T-helper 17 cell (primary cell): ENCODE measurements at places on chromosomes 16 and 17.

DNA sequence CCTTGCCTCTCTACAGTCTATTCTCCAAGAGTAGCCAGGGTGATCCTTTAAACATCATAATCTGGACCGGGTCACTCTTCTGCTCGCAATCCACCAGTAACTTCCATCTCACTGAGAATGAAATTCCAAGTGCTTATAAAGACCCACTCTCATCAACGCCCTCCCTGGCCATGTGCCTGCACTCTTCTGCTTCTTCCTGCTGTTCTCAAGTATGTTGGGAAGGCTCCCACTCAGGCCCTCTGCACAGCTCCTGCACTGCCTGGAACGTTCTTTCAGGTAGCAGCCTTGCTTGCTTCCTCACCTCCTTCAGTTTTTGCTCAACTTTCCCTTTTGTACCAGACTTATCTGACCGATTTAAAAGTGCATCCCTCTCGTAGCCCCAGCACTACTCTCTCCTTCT lies 44.4 kb downstream of the BRD7 start:
- DNase-seq: no peak

DNA sequence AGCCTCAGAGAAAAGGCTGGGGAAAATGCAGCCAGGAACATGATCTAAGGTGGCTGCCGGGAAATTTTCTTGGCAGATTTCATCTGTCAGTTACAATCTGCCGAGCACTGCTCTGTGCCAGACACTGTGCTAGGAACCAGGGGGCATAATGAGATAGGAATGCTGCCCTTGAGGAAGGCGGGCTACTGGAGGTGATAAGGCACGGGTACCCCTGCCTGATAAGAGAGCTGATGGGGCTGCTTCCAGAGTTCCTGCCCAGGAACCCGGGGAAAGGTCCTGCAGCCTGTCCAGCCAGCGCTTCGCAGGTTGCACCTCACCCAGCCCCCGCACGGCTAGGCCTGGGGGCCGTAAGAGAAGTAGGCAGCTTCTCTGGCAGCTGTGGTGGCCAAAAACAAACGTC lies 3.1 kb downstream of the SCNN1G start:
- DNase-seq: no peak

DNA sequence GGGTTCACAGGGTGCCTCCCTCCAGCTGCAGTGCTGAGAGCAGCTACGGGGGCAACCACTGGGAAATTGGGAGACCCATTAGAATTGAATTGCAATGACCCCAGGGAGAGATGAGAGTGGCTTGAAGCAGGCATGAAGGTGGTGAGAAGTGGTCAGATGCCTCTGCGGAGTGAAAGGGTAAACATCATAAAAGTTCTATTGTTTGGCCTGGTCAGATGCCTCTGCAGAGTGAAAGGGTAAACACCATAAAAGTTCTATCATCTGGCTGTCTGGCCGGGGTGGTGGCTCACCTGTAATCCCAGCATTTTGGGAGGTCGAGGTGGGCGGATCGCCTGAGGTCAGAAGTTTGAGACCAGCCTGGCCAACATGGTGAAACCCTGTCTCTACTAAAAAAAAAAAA lies 53.5 kb downstream of the TNFRSF13B start:
- no peak for DNase-seq

DNA sequence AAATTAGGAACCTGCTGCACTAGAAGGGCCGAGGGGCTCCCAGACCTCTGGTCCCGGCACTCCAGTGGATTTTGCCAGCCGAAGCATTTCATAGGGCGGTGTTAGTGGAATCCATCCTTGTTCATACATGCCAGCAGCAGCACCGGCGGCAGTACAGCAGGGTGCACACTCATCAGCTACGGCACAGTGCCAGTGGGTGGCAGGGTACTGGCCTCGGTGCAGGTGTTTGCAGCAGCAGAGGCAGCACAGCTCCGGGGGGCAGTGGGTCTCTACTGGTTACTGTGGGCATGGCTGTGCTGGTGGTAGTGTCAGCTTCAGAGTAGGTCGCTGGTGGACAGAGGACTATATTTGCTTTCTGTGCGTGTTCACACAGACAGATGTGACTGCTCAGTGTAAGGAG lies 985.7 kb downstream of the CDH8 start:
- DNase-seq: no peak

DNA sequence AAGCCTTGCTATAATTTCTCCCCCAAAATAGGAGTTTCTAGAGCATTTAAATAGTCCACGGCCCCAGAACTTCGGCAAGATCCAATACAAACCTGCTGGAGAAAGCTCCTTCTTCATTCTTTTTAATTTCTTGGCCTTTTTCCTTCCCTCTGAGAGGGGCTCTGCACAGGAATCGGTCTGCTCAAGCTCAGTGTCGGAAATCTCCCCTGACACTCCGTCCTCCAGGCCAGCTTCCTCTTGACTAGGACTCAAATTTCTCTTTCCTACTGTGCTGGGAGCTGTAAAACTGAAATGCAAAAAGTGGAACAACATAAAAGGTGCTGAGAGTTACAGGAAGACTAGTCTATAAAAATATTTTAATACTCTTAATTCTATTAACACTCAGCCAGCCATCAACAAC lies 183.3 kb downstream of the PARN start:
- no peak for DNase-seq

DNA sequence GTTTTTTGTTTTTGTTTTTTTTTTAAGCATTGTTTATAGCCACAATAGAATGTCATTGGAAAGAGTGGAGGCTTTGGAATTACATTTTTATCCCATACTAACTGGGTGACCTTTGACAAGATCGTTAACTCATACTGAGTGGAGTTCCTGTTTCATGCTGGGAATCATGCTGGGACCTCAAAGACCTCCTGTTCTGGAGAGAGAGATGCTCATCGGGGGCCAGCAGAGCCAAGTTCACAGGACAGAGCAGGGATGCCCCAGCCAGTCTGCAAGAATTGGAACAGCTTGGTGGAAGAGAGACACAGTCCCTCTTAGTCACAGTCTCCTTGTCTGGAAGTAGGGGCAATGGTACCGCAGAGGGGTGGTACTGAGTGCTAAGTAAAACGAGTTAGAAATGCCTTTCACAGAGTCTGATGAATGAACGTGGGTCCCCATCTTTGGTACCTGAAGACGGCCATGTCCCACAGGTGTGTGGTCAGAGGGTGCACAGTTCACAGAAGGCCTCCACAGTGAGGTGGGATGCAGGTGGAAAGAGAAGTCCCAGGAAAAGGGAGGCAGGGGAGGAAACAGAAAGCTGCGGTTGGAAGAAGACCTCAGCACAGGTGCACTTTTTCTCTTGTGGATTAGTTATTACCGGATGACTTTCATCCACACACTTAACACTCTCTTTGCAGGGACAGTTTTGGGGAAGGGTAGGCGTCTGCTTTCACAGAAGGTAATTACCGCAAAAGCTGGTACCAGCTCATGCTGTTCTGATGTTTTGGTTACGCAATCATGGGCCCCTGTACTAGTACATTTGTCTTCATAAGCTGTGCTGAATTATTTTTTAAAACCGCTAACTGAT lies 147.8 kb downstream of the PRKCA start:
- DNase-seq: no peak

GRCh38 chr16:80583466-80583865 lies 42.7 kb downstream of the DYNLRB2 start:
- no peak for DNase-seq

- no peak for DNase-seq
Measured at GRCh38 chr17:79420318-79421243, 190.3 kb downstream of the RBFOX3 start.

DNA sequence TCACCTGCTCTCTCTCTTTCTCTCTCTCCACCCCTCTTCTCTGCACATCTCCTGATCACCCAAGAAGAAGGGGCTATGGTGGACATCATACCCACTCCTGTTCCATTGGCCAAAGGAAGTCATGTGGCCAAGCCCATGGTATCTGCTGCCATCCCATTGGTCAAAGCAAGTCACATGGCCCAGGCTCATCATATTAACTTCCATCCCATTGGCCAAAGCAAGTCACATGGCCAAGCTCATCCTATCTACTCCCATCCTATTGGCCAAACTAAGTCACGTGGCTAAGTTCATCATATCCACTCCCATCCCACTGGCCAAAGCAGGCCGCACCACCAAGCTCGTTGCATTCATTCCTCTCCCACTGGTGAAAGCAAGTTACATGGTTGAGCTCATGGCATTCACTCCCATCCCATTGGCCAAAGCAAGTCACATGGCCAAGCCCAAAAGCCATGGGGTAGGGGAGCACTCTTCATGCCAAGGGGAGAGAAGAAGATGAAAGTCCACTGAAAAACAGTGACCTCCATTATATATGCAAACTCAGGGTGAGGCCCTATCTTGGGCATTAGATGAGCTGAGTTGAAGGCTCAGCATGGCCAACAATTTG lies 29.2 kb downstream of the SNX20 start:
- DNase-seq: no peak

- DNase-seq: no peak
Measured at GRCh38 chr17:13003454-13003851, 14.4 kb downstream of the ELAC2 start.

DNA sequence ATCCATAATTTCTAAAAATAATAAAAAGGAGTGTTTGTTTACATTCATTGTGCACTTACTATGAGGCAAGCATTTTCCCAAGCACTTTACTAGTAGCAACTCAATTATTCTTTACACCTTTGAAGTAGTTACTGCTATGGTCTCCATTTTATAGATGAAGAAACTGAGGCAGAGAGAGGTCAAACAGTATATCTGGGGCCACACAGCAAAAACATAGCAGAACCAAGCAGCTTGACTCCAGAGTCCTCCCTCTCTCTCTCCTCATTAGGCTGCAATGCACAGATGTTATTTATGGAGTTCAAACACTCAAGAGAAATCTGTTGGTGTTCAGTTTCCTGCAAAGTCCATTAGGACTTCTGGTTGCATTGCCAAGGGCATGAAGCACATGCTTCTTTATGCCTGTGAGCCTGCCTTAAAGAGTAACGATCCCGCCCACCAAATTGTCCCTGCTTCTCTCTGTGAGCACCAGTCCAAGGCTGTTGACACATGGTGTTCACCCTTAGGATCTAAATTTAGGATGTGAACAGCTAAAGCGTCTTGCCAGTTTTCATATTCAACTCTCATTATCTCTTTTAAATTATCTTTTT lies 44.0 kb downstream of the GPRC5B start:
- DNase-seq: no peak

- peak; percentile 8 for DNase-seq
Measured at GRCh38 chr17:82372249-82373071, 895 bp downstream of the UTS2R start.

GRCh38 chr17:81457917-81458555 lies 54.6 kb downstream of the ACTG1 start:
- no peak for DNase-seq

- no peak for DNase-seq
Measured at GRCh38 chr17:77555741-77556291, 402.7 kb upstream of the TNRC6C start.

- no peak for DNase-seq
Measured at GRCh38 chr16:9384141-9384540, 292.7 kb downstream of the HAPSTR1 start.

GRCh38 chr17:76090517-76091129 lies 11.6 kb downstream of the ZACN start:
- DNase-seq: no peak

DNA sequence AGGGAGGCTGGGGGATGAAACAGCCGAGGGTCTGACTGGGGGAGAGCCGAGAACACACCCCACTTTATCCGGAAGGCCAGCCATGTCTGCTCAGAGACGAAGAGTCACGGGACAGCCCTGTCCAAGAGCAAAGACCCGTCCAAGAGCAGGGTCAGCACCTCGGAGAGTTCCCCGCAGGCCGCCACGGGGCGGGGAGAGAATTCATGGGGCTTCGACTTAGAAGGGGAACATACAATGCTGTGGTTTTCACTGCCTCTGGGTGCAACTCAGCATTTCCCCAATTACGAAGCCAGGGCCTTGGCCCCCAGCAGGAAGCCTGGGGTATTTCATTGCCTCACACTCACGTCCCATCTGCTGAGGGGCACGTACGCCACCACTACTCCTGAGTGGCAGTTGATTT lies 59.3 kb downstream of the JPH3 start:
- DNase-seq: no peak

DNA sequence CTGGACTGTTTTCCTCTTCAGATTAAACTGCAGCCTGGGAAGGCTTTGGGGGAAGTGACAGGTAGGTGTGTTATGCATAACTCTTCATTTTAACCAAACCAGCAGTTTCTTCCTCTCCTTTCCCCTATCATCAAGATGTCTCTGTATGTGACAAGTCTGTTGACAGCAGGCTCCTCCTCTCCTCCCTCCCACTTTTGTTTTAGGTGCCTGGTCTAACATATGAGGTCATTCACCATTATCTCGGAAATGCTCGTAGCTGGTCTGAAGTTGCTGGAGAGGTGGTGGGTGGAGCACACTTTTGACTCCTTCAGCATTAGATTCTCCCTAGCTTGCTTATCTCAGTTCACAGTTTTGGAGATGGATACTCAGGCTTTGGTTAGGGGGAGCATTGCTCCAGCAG lies 571.0 kb upstream of the EEF2KMT start:
- no peak for DNase-seq

- no peak for DNase-seq
Measured at GRCh38 chr16:74743668-74744299, 30.8 kb downstream of the FA2H start.

- DNase-seq: no peak
Measured at GRCh38 chr17:56510554-56511342, 82.8 kb upstream of the NOG start.

DNA sequence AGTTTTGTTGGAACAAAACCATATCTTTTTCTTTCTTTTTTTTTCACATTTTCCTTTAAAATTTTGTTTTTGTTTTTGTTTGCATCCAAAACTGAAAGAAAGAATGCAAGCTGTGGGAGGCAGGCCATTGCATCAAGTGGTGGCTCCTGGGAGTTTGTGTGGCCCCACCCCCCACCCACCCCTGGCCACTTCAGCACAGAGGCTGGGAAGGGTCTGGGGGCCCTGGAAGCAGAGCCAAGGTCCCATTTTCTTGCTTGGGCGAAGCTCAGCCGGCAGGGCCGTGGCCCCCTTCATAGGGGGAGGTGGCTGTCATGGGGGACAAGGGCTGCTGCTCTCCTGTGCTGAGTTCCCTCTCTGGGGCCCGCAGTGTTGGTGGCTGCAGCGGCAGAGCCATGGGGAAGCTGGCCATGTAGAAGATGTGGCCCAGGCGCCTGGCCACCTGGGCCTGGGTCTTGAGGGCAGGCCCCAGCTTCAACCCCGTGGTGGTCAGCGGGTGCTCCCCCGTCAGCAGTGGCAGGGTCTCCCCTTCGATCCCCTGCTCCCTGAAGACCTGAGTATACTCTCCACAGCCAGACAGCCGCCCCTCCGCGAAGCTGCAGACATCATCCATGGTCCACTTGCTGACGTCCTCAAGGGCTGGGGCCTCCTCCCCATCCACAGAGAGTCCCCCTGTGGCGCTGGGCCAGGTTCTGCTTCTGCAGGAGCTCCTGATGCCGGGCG lies 19.8 kb downstream of the PAFAH1B1 start:
- DNase-seq: no peak

GRCh38 chr16:72099377-72099818 lies 5.8 kb downstream of the DHX38 start:
- DNase-seq: no peak
